Natural killer cell (primary cell): ENCODE measurements at places on chromosomes 1 and 21.

GRCh38 chr1:117657031-117657430 is 51.2 kb downstream of the TENT5C start:
- peaks cover 93% of the 10 kb centered on the region for H3K4me1 ChIP-seq
- H3K27ac ChIP-seq, result no peak overlapping the region
- peak; percentile 57 for DNase-seq
- no peaks in the 10 kb centered on the region for H3K36me3 ChIP-seq
- no peak overlapping the region for H3K4me3 ChIP-seq

- H3K27me3 ChIP-seq, result no peaks in the 10 kb centered on the region
- no peaks in the 10 kb centered on the region for H3K36me3 ChIP-seq
- no peak overlapping the region for H3K4me3 ChIP-seq
- no peak for DNase-seq
- peaks cover 9% of the 10 kb centered on the region for H3K4me1 ChIP-seq
- H3K27ac ChIP-seq, result no peak overlapping the region
Observed at GRCh38 chr1:151798571-151798970, 6.6 kb downstream of the LINGO4 start.

DNA sequence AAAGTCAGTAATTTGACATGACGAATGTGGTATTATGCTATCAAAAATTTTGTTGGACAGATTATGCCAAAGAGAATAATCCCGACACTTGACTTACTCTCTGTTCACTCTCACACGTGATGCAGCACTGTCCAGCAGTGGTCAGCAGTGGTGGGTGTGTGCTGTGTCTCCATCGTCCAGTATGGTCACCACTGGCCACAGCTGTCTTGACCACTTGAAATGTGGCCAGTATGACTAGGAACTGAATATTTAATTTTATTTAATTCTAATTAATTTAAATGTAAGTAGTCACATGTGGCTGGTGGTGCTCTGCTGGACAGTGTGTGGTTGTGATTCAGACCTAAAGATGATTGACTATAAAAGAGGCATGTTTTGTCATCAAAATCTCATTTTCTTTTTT is 24.0 kb downstream of the URB2 start:
- no peaks in the 10 kb centered on the region for H3K27me3 ChIP-seq
- H3K27ac ChIP-seq, result no peak overlapping the region
- no peak overlapping the region for H3K4me3 ChIP-seq
- H3K4me1 ChIP-seq, result no peaks in the 10 kb centered on the region

DNA sequence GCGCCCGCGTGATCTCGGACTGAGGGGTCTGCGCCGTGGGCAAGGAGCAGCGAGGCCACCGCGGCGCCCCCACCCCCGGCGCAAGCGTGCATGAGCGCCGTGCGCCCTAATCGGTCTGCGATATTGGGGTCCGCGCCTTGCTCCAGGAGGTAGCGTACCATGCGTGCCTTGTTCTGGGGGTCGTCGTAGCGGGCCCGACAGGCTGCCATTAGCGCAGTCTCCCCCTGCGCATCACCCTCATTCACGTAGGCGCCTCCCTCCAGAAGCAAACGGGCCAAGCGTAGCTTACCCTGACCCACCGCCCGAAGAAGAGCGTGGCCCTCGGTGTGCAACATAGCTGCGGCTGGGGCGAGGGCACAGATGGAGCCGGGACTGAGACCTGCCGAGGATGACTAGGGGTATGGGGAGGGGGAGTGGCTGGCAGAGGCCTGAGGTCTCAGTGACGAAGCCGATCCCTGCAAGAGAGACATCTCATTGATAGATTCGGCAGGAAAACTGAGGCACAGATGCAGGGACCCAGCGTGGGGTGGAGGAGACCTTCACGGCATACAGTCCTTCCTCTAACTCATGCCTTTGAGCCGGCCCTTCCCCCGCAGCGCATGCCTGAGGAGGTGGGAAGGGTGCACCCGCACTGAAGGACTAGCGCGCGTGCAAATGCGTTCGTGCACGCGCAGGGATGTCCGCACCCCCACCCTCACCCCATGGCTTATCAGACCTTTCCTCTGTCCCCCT is 2.8 kb downstream of the ANKRD34A start:
- H3K36me3 ChIP-seq, result no peaks in the 10 kb centered on the region
- peak; percentile 39 for DNase-seq
- no peak overlapping the region for H3K27ac ChIP-seq
- peaks cover 56% of the 10 kb centered on the region for H3K4me1 ChIP-seq
- H3K27me3 ChIP-seq, result no peaks in the 10 kb centered on the region

DNA sequence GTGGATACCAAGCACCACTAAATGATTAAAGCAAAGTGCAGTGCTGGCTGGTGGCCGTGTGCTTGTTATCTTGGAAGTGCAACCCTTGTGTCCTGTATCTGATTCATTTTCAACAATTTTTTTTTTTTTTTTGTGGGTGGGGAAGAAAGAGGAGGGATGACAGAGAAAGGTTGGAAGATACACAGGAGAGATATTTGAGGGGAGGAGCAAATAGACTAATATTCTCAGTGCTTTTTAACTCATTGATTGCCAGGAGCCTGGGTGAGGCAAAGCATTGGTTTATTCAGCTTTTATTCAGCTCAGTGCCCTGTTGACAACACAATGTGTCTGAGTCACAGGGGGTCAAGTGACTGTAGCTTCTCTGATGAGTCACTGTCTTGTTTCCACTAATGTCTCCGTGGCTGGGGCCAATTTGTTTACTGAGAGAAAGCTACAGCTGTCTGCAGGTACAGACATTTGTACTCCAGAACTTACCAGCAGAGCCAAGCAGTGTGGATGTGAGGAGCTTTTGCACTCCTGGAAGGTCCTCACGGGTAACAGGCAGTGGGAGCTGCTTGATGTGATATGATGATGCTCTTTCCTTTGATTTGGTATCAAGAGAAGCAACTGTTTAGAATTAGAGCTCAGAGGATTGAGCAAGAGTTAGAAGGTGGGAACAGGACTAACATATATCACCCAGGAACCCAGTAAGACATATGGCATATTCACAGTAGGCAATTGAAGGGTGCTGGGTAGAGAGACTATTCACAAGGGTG is 23.6 kb upstream of the DNM3 start:
- no peaks in the 10 kb centered on the region for H3K36me3 ChIP-seq
- no peaks in the 10 kb centered on the region for H3K4me1 ChIP-seq
- no peak for DNase-seq
- no peak overlapping the region for H3K27ac ChIP-seq
- no peaks in the 10 kb centered on the region for H3K27me3 ChIP-seq
- H3K4me3 ChIP-seq, result no peak overlapping the region

GRCh38 chr1:53198241-53198651 is 1.6 kb downstream of the CPT2 start:
- peaks cover 21% of the 10 kb centered on the region for H3K36me3 ChIP-seq
- no peaks in the 10 kb centered on the region for H3K27me3 ChIP-seq
- no peak overlapping the region for H3K27ac ChIP-seq

DNA sequence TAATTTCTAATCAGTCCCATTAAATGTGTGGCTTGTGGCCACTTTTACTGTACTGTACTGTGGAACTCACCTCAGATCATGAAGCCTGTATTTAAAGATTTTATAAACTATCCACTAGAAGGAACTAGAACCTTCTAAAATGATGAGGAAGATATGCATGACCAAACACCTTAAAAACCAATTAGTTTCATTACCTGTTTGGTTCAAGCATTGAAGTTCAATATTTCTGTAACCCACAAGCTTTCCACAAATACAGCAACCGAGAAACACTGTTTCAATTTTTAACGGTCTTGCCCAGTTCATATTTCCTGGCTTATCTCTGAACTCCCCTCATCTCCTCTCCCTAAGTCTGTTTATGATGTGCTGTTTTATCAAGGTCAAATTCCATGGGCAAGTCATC is 264.3 kb upstream of the PLD5 start:
- H3K36me3 ChIP-seq, result no peaks in the 10 kb centered on the region
- H3K4me1 ChIP-seq, result no peaks in the 10 kb centered on the region
- no peak for DNase-seq
- no peak overlapping the region for H3K4me3 ChIP-seq
- no peaks in the 10 kb centered on the region for H3K27me3 ChIP-seq
- H3K27ac ChIP-seq, result no peak overlapping the region

DNA sequence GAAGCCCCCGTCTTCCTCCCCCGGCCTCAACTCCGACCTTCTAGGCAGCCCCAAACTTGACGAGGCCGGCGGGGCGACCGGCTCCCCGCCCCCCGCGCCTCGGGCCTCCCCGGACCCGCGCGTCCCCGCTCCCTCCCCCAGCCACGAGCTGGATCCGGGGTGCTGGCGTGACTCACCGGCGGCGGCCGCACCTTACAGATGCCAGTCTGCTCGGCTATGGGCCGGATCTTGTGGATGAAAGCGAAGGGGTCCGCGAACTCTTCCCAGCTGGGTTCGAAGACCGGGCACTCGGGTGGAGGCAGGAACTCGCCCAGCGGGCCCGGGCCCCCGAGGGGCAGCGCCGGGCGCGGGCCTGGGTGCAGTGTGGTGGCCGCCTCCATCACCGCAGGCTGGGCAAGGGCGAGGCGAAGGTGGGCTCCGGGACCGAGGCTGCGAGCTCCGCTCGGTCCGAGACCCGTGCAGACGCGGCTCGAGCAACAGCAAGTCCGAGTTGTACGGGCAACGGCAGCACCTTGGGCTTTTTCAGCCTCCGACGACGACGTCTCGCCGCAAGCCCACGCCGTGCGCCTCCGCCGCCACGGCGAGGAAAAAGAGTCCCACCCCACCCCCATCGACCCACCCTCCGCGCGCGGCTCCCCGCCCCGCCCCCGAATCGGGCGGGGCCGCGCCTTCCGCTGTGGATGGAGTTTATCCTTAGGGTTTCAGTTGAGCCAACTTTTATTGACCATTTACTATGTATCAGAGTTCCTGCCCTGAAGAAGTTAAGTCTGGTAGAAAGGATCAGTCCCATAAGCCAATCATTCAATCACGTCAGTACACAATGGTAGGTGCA is at the start of gene KDM5B:
Gene KDM5B (minus strand): TSS at position 496 of the 832 bp plus-strand sequence. CDS start 116 bp downstream, at position 380.
- H3K4me1 ChIP-seq, result peaks cover 22% of the 10 kb centered on the region
- DNase-seq, result peak; percentile 66
- no peaks in the 10 kb centered on the region for H3K27me3 ChIP-seq
- H3K36me3 ChIP-seq, result no peaks in the 10 kb centered on the region
- peak within 1 kb of the TSS; percentile 14 for H3K27ac ChIP-seq

DNA sequence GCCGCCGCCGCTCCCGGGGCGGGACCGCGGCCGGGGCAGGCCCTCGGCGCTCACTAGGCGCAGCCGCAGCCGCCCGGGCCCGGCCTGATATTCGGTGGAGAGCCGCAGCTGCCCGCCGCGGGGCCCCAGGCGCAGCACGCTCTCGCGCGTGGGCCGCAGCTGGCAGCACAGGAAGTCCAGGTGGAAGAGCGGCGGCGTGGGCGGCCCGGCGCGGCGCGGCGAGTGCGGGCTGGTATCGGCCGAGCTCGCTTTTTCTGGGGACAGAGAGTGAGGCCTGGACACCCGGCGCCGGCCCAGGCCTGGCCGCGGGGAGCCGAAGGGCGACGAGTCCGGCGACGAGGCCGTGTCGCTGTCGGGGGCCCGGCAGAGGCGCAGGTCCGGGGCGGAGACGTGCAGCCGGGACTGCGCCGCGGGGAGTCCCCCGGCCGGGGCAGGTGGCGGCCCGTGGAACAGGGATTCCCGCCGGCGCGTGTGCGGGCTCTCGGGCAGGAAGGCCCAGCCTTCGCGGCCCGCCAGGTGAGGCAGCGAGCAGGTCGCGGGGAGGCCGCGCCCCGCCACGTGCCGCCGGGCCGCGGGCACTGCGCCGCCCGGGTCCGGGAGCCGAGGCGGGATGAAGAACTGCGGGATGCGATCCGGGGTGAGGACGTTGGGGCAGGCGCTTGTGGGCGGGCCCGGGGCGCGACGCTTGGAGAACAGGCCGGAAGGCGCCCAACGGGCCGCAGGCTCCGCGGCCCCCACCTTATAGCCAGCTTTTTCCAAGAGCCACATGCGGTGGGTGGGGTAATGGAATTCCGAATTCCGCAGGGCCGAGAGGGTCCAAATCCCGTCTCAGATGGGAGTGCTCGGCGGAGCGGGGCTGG is 1.2 kb downstream of the C2CD4D start:
- peaks cover 54% of the 10 kb centered on the region for H3K4me1 ChIP-seq
- peak overlapping the region; percentile 57 for H3K27ac ChIP-seq
- H3K4me3 ChIP-seq, result peak overlapping the region; percentile 47
- peak; percentile 73 for DNase-seq
- H3K36me3 ChIP-seq, result no peaks in the 10 kb centered on the region

- no peak overlapping the region for H3K4me3 ChIP-seq
- H3K27me3 ChIP-seq, result no peaks in the 10 kb centered on the region
- no peak for DNase-seq
- no peaks in the 10 kb centered on the region for H3K36me3 ChIP-seq
Observed at GRCh38 chr1:147717706-147718097, 42.7 kb downstream of the GJA5 start.

DNA sequence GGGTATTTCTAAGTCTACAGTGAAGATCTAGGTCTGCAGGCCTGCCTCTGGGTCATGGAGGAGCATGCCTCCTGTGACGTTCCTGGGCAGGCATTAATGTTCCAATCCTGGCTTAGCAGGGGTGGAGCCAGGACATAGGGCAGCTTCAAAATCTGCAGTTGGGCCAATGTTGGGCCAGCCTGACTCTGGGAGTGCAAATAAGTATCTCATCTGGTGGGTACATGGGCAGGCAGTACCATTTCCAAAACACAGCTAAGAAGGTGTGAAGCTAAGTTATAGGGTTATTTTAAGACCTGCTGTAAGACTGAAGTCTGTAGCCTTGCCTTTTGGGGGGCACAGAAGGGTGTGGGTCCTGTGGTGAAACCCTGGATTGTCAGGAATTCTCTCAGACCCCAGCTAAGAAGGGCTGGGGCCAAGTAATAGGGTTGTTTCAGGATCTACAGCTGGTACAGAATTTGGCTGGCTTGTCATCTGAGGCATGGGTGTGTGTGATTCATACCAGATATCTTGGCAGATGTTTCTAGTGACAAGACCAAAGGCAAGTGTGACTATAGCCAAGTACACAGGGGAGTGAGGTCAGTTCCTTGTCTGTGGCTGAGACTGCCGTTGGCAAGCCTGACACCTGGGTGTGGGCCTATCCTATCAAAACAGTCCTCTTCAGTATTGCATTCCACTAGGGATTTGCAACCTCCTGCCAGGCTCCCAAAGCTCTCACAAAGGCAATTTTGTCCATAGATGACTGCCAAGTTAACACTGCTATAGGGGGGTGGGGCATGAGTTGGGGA is 468.7 kb upstream of the B3GALT2 start:
- H3K27ac ChIP-seq, result no peak overlapping the region
- H3K36me3 ChIP-seq, result no peaks in the 10 kb centered on the region
- H3K4me1 ChIP-seq, result no peaks in the 10 kb centered on the region
- no peaks in the 10 kb centered on the region for H3K27me3 ChIP-seq
- no peak for DNase-seq
- no peak overlapping the region for H3K4me3 ChIP-seq

DNA sequence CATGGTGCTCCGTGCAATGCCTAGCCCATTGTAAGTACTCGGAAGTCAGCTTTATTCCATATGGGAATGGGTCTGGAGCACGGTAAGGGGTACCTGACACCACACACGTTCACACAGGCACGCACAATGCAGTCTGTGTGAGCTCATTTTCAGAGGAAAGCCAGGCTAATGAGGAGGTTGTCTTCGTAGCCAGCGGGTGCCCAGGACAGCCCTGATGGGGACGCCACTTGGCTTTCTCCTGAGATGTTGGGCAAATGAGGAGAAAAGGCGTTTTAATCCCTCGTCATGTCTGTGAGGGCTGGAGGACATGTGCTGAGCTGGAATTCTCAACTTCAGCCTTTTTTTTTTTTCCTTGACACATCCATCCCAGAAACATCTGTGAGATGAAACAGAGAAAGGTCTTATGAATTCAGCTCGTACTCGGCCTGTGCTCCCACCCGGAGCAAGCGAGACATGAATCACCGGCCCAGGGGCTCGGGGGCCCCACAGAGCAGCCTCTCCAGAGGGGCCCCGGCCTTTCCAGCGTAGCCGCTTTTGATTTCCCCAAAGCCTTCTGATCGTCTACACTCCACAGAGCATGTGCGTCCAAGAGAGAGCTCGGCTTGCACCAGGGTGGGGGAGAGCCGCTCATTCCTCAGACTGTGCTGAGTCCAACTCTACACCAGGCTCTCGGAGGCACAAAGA is 125.1 kb downstream of the EPHB2 start:
- DNase-seq, result no peak
- no peaks in the 10 kb centered on the region for H3K4me1 ChIP-seq
- no peaks in the 10 kb centered on the region for H3K27me3 ChIP-seq
- H3K4me3 ChIP-seq, result no peak overlapping the region
